ENCODE measurements at places on chromosomes 7 and 10.

- DNase-seq, result no peak
Observed at GRCh38 chr10:85318809-85319807, 990.7 kb downstream of the CCSER2 start.

- no peak for DNase-seq
Observed at GRCh38 chr7:5665094-5666025, 116.1 kb downstream of the RNF216 start.

- DNase-seq, result no peak
Observed at GRCh38 chr7:149825567-149826343, 12.4 kb upstream of the ZNF862 start.

GRCh38 chr7:44637788-44638594 lies 31.6 kb downstream of the OGDH start:
- DNase-seq, result peak; percentile 69

- peak; percentile 72 for DNase-seq
Observed at GRCh38 chr10:122504610-122504950, 43.2 kb downstream of the HTRA1 start.

GRCh38 chr10:32104181-32104580 lies 48.0 kb upstream of the KIF5B start:
- DNase-seq, result no peak

Data from AG04449 (cell line).